ENCODE measurements at places on chromosomes 13 and 19.

DNA sequence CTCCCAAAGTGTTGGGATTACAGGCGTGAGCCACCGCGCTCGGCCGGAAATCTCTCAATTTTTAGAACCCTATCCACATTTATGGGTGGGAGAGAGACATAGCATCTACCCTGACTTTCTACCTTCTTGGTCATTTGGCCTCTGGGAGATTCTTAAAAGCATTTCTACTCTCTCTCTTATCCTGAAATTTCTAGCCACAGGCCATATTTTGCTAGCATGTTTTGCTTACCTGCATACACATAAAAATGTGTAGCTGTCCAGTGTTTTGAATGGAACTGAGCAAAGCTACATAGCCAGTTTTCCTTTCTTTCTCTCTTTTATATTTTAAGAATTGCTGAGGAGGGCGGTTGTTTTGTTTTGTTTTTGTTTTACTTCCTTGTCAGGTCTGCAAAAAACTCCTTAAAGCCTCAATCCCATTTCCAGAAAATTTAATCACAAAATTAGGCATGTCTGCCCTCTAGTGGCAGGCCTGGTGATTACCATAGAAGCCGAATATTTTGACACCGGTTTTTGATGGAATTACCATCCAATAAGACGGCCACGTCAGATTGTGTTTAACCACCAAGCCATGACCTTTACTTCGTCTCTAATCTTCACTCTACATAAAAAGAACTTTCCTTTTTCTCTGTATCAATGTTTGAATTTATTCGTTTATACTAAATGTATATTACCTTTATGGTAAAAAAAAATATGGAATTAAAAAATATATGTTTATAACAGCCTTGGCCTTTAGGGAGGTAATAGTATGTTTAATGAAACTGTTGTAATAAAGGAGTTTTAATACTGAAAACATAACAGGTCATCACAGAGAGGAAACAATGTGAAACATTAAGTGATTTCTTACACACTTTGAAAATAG, 34.4 kb upstream of the OXGR1 start:
- peak; percentile 7 for DNase-seq

DNA sequence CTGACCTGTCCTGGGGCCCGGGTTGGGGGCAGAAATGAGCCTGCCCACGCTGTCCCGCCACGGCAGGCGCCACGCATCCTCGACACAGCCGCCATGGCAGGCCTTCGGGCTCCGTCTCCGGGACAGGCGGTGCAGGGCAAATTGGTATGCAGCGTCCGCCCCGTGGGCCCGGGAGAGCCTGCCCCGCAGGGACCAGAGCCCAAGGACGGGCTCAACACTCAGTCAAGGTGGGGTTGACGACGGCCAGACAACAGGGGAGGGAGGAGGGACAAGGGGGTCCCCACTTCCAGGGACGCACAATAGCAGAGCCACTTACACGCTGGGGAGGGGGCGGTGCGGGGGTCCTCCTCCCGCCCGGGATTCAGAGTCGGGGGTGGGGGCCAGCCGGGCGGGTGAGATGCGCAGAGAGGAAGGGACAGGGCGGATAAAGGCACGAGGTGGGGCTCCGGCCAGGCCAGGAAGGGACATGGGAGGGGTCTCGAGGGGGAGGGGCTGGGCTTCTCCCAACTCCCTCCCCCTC, 1.2 kb downstream of the CTXN1 start:
- DNase-seq: no peak

GRCh38 chr13:90710164-90710759, 637.2 kb upstream of the MIR17HG start:
- no peak for DNase-seq

DNA sequence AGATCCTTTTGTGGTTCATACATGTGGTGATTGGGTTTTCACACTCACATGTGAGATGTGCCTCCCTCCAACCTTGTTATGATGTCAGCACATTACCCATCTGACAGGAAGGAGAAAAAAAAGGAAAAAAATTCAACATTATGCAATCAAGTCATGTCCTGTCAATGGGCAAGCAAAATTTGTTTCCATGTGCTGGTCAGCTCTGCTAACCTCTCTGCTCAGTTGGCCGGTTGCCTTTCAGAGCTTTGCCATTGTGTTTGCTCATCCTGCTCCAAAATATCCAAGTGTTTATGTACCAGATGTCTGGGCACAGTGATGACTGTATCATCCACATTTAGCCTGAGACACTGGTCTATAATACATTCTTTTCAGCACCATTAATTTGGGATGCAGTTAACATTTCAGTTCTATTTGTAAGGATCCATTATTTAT, 27.0 kb upstream of the METTL21C start:
- no peak for DNase-seq

DNA sequence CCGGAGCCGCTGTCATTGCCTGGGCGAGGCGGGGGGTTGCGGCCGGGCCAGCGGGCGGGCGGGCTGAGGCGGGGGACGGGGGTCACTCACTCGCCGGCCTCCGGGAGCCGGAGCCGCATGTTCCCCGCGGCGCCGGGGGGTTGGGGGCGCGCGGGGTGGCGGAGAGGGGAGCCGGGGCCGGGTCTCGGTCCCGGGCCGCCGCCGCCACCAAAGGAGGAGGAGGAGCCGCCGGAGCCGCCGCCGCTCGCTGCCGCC, 149 bp downstream of the MED26 start:
- no peak for DNase-seq

DNA sequence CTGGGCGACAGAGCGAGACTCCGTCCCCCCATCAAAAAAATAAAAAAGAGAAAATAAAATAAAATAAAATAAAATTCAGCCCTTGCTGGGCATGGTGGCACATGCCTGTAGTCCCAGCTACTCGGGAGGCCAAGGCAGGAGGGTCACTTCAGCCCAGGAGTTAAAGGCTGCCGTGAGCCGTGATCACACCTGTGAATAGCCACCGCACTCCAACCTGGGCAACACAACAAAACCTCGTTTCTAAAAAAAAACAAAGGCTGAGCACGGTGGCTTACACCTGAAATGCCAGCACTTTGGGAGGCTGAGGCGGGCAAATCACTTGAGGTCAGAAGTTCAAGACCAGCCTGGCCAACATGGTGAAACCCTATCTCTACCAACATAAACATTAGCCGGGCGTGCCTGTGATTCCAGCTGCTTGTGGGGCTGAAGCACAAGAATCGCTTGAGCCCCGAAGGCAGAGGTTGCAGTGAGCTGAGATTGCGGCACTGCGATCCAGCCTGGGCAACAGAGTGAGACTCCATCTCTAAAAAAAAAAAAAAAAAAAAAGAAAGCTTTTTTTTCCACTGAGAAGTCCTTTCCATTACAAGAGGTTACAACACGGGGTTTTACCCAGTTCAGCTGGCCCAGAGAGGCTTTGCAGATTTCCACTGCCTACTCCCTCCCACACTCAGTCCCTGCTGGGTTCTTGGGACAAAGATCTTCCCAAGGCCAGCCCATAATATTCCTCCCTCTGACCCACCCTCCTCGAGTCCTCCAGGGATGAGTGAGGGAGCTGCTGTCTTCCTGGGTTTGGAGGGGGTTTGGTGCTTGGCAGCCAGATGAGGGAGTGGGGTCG, 6.4 kb downstream of the ANGPTL4 start:
- DNase-seq: no peak

Measured in stimulated activated CD4-positive, alpha-beta T cell treated with anti-CD3 and anti-CD28 coated beads, Interleukin-15, amount 100 ng/mL, for 1 hour (primary cell).